Forelimb muscle (tissue), 1 donor: ENCODE measurements at places on chromosomes 6 and 20. TPM values are rescaled to one million over a fixed set of nuclear protein-coding genes. Genes with fewer than 3 reads are reported as not detected.

Gene MLN
- not detected for polyA plus RNA-seq

Gene TPX2
- polyA plus RNA-seq = 21.5 TPM

Gene VSX1
- not detected for polyA plus RNA-seq

Gene CNKSR3
- 13.4 TPM for polyA plus RNA-seq

Gene LRRN4
- 0.19 TPM for polyA plus RNA-seq

Gene ADTRP
- polyA plus RNA-seq = 0.38 TPM

Gene DEFB116
- not detected for polyA plus RNA-seq

Gene PPP1R14C
- 55.8 TPM for polyA plus RNA-seq

Gene GLP1R
- not detected for polyA plus RNA-seq

Gene WFDC5
- not detected for polyA plus RNA-seq

Gene MYLK2
- polyA plus RNA-seq = 60.0 TPM

Gene BIRC7
- 0.27 TPM for polyA plus RNA-seq

Gene RFX6
- polyA plus RNA-seq = not detected

Gene OR2H2
- 0.15 TPM for polyA plus RNA-seq

Gene ABHD16B
- not detected for polyA plus RNA-seq

Gene TAAR9
- not detected for polyA plus RNA-seq

Gene ADGRF1
- not detected for polyA plus RNA-seq
